ENCODE measurements at places on chromosomes 6 and 20.
A peak's percentile ranks its signal among the peaks of the same experiment; 100 is the strongest.

DNA sequence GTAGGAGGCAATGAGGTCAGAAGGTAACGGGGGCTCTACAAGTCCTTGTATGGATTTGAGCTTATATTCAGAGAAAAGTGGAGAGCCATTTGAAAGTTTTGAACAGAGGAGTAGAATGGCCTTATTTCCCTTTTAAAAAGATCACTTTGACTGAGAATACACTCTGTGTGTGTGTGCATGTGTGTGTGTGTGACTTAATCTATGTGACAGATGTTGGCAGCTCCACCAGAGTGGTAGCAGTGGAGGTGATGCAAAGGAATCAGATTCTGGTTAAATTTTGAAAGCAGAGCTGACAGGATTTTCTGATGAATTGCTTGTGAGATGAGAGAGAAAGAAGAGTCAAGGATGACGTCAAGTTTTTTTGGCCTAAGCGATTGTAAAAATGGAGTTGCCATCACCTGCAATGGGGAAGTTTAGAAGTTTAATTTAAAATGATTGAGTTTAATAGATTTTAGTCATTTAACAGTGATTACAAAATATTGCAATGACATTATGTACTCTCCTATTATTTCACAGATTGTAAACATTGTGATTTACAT lies 172.2 kb upstream of the HEY2 start:
- DNase-seq = no peak

- DNase-seq = no peak
Observed at GRCh38 chr6:40054602-40055001, 120.3 kb upstream of the MOCS1 start.

DNA sequence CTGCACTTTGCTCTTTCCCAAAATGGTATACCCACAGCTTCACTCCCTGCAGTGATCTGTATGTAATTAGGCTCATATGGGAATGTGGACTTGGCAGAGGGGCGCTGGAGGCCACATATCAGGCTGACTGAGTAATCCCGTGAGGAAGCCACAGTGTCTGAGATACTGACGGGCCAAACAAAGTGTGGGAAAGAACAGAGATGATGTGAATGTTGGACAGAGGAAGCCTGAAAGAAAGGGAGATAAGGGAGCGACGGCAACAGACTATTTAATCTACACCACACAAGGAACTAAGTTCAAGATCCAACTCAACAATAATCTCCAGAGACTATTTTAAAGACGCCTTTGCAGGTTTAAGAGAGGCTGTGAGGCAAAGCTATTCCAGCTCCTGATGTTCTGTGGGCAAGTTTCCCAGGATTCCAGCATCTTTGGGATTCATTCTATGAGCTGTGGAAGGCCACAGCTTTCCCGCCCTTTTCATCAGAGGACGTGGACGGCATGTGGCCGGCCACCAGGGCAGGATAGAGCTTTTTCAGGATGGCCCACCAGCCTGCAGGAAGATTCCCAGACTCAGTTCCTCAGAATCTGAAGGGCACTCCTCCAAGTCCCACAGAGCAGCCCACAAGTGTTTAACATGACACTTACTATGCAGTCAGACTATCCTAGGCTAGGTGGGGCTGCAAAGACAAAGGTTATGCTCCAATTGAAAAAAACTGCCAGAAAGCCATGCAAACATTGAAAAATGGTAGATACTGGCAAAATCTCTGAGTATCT lies 237.5 kb downstream of the ATXN1 start:
- DNase-seq = peak; percentile 98

DNA sequence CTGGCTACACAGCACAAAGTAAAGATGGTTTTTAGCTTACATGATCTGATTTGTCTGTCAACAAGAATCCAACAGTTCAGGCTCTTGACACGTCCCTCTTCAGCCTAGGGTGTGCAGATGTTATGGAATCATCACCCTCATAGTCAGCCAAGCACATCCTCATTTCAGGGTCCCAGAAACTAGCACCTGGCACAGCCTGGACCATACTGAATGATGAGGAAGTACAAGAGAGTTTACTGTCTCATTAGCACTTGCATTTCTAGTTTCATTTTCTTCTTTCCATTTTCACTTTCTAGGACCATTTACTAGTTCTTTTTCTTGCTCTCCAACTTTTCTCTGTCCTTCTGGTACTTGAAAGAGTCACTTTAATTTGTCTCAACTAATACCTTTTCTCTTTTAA lies 6.5 kb downstream of the RIPOR2 start:
- DNase-seq = no peak

GRCh38 chr20:47315339-47316056 lies 41.0 kb downstream of the ZMYND8 start:
- DNase-seq = peak; percentile 96

DNA sequence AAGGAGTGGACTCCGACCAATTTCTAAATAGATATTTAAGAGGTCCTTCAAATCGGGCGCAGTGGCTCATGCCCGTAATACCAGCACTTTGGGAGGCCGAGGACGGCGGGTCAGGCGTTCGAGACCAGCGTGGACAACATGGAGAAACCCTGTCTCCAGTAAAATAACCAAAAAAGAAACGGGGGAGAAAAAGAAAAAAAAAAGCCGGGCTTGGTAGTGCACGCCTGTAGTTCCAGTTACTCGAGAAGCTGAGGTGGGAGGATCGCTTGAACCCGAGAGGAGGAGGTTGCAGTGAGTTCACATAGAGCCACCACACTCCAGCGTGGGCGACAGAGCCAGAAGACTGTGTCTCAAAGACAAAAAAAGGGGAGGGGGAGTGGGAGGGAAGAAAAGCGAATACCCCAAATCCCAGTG lies 53.3 kb upstream of the HFE start:
- DNase-seq = no peak

GRCh38 chr6:73074175-73074574 lies 151.1 kb downstream of the KHDC1L start:
- peak; percentile 36 for DNase-seq

DNA sequence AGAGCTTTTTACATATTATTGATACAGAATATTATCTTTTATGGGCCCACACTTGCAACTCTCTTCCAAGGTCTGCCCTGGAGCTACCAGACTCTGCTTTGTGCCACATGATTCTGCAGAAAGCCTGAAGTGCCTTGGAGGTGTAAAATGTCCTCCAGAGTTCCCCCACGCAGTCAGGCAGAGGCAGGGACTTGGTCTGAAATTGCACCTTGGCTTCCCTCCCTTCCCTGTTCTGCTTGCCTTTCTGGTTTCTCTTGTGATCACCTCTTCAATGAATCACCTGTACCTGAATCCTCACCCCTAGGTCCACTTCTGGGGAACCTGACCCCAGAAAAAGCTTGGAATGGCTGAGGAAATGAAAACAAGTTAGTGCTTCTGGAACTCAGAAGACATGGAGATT lies 43.0 kb upstream of the TGM2 start:
- no peak for DNase-seq

- DNase-seq = no peak
Observed at GRCh38 chr6:15472621-15473020, 190.2 kb downstream of the DTNBP1 start.

DNA sequence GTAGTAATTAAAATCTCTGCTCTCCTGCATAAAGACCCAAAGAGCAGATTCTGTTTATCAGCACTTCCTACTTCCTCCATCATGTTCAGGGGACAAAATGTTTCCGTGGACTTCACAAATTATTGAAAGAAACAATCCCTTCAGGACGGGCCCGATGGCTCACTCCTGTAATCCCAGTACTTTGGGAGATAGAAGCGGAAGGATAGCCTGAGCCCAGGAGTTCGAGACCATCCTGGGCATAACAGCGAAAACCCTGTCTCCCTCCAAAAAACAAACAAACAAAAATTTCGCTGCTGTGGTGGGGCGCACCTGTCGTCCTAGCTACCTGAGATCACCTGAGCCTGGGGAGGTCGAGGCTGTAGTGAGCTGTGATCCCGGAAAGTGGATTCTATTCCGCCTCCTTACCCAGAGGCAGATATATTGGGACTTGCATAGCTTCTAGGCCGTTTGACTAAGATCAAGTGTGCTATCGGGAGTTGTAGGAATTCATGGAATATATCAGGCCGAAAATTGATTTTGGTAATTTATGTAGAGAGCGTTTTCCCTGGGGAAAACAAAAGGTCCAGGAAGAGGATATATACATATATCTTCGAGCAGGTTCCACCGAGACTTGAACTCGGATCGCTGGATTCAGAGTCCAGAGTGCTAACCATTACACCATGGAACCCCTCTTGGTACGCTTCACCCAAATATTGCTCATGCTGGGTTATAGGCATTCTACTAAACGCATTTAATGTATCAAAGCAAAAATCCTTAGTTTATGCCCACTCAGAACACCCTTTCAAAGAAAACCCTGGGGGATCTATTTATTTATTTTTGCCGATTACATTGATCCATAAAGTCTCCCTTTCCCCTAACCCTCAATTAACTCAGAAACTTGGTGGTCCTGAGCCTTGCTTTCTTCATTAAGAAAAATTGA lies 74.5 kb upstream of the ZNF184 start:
- peak; percentile 79 for DNase-seq
